ENCODE measurements at places on chromosomes 7 and 10.
A peak's percentile ranks its signal among the peaks of the same experiment; 100 is the strongest.

DNA sequence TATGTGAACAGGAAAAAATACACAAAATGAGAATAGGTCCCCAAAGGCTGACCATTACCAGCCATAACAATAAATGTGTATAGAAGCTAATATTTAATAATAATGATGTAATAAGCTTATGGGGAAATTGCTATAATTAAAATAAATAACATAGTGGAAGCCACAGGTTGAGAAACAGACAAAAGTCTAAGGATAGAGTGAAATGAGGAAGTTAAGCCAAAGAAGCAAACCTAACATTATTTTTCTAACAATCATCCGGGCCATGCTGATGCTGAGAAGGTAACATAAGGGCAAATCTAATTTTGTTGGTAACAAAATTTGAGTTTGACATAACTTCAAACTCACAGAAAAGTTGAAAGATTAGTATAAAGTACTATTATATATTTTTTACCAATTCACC, 115.9 kb downstream of the MICU1 start:
- DNase-seq, result no peak

DNA sequence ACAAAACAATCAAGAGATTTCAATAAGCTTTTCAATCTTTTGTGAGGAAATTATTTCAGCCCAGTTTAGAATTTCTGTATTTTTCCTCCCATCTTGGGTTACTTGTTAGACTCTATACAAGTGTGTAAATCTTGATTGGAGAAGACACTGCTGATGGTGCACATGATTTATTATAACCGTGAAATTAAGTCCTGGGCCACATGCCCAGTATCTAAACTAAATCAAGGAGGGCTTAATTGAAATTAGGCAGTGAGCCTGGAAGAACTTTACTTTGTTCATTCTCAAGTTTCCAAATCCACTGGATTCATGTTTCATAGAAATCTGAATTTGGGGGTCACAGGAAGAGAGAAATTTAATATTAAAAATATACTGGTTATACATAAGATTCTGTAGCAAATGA, 44.5 kb downstream of the CSTF2T start:
- DNase-seq, result no peak

DNA sequence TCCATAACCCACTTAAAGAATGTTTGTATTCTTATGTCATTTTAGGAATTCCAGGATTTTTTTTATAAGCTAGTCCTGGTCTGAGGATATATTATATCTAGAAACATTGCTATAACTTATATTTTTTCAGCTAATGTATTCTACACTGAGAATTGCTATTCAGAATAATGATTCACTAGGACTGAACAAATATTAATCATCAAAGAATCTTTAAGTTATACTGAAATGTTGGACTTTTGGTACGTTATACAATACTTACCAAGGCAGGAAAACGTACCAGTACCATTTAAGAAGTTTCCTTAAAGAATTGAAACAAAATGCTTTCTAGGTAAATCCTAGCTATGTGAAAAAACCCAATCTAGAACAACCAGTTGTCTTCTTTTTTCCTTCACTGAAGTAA, 18.4 kb downstream of the PTTG1IP2 start:
- DNase-seq, result no peak

- DNase-seq, result peak; percentile 47
Observed at GRCh38 chr10:94992811-94993210, 54.4 kb downstream of the CYP2C9 start.

DNA sequence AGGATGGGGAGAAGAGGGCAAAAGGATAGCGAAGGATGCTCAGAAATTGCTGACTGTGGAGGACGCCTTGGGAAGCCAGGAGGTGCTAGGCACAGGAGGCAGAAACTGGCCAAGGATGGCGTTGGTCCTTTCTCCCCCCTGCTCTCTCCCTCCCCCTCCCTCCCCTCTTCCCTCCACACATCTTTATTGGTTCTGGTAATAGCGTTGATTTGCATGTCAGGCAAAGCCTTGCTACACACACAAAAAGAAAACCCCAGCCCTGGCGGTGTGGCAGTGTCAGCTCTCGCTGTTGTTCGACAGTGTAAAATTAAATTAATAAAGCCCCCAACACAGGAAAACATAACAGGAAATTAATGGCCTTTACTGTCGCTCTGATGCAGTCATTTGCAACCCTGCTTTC, 47.2 kb downstream of the PAX2 start:
- DNase-seq, result no peak

DNA sequence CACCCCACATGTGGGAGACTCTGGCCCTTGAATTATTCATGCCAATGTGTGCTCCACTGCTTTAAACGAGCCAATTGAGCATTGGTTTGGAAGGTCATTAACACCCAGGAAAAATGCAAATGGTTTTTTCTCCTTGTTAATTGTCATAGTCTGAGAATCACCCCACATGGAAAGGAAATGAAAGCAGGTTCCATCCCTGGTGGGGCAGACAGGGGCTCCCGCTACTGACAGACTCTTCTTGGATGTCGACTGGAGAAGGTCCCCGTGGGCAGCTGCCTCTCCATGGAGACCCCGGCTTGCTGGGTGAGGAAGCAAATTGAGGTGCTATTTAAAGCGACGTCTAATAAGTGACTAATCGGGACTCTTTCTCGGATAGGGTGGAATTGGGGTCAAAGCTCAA, 32.0 kb upstream of the EN2 start:
- no peak for DNase-seq

- DNase-seq, result no peak
Observed at GRCh38 chr7:158362001-158362400, 225.6 kb downstream of the PTPRN2 start.

DNA sequence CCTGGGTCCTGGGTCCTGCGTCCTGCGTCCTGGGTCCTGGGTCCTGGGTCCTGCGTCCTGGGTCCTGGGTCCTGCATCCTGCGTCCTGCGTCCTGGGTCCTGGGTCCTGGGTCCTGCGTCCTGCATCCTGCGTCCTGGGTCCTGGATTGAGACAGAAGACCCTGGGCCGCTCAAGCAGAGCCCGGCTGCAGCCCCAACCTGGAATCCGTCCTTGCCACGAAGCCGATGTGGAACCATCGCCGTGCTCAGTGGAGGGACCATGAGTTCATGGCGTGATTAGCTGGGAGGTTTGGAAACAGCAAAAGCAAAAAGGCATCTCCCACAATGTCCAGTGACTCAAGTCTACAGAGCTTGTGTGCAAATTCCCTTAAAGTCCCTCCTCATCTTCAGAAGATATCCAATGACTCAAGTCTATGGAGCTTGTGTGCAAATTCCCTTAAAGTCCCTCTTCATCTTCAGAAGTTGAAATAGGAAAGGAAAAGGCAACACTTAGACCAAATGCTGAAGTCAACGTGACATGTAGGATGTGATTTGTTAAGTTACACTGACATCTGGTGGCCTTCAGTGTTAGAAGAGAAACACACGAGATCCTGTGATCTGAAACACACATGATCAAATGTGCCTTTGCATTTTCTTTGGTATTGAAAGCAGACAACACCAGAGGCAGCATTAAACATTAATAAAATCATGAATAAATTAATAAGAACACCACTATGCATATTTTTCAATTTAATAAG, 179.9 kb downstream of the PTPRN2 start:
- DNase-seq, result peak; percentile 69

GRCh38 chr10:132011024-132011423, 29.3 kb upstream of the BNIP3 start:
- DNase-seq, result no peak

DNA sequence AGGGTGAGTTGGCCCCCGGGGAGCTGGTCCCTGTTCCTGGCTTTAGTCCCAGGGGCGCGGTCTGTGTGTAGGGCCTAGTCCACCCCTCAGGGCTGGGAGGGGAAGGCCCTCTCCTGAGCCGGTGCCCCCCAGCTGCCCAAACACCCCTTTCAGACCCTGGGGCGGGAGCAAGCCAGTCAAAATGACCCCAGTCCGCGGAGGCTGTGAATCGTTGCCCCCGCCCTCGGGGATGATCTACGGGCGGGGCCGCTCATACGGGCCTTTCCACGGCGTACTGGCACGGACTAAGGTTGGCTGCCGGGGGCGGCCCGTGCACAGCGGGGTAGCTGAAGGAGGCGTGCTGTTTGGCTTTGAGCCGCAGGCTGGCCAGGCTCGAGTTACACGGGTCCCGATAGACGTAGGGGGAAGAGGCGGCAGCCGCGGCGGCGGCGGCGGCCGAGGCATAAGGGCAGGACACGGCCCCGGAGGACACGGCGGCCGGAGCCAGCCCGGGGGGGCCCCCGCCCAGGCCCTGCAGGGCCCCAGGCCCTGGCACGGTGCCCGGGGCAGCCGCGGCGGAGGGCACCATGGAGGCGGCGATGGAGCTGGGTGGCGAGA, 4.3 kb downstream of the ELOVL3 start:
- DNase-seq, result peak; percentile 69

DNA sequence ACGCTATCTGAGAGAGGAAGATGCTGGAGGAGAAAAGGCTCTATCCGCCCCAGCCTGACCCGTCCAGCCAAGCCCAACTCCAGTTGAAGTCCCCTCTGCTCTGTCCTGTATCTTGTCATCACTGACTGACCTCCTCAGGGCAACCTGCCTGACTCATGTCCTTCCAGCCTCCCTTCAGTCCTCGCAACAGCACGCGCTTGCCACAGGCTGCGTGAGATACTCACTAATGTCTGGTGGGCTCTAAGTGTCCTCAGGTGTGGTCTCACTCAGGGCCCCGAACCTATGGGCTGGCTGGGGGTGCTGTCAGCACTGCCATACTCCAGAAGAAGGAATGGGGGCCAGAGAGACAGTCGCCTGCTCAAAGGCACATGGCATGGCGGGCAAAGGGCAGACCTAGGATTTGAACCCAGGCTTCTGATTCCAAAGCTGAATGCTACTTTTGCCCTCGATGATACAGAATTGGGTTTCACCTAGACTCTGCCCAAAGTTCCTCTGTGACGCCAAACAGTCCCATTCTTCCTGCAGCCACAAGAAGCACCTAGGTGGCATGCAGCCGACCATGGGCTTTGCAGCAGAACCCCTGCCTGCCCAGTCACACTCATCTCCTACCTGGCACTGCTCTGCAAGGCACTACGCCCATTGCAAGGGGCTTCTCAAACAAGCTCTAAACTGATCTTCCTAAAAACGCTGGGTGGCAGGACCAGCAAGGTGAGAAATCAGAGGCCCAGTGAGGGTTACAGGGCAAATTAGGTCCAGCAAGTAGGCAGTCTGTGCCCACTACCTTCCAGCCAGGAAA, 8.5 kb downstream of the FAM53B start:
- no peak for DNase-seq

DNA sequence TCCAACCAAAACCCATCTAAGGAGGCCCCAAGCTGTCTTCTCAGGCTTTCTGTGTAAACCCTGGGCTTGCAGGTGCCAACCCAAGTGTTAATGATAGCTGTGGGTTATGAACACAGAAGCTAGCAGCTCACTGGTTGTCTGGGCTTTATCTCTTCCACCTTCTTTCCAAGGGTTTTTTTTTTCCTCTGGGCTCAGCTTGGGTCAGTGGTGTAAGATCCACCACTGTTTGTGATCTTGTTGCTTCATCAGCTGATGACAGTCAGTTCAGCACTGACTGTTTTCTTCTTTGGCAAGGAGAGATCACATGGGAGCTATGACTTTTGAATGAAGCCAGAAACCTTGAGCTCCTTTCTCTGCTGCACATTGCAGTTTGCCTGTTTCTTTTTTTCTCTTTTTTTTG, 4.6 kb downstream of the GTPBP4 start:
- no peak for DNase-seq

DNA sequence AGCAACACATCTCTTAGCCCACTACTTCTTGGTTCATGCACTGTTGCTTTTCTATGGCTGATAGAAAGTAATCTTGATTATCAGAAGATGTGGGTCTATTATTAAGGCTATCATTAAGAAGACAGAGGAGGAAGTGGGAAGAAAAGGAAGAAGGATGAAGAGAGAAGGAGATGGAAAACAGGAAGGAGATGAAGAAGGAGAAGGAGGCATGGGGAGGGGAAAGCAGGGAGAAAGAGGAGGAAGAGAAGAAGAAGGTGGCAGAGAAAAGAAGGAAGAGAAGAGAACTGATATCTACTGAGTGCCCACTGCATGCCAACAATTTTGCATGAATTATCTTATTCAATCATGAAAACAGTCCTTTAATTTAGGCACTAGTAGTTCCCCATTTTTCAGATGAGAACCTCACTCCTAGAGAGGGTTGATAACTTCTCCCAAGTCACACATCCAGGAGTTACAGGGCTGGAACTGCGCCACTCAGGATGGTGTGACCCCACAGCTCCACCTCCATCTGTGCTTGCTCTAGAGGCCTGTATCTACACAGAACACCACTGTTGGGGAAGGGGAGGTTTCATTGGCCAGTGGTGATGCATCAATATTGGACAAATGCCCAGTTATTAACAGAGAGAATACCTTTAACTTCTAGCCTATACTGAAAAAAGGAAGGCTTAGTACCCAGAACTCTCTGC, 147.4 kb downstream of the CXCL12 start:
- no peak for DNase-seq

DNA sequence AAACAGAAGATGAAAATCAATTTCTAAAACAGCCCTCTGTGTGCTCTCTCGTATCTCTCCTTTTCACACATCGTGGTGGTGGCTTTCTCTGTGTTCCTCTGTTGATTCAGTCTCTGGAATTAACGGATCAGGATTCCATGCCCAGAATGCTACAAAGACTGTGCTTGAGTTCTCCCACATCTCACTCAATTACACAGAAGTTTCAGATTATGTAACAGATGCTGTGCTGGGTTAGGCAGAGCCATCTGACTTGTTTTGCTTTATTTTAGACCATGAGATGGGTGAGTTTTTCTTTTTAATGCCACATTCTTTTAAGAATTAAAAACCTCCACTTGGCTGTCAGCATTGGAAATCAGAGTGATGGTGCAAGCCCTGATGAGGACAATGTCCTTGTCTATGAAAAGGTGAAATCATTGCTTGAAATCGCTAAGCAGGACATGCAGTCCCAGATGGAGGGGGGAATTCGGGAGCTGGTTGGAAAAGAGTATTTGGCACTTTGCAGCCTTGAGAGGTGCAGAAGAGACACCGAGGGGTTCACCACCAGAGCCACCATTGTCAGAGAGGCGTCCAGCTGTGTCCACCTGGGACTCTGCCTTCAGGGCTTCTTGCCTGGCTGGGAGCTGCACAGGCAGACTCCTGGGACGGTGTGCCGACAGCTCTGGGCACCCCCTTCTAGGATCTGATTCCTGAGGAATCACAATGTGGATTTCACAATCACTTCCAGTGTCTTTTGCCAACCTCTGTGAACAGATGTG, 80.4 kb downstream of the EGFR start:
- no peak for DNase-seq

DNA sequence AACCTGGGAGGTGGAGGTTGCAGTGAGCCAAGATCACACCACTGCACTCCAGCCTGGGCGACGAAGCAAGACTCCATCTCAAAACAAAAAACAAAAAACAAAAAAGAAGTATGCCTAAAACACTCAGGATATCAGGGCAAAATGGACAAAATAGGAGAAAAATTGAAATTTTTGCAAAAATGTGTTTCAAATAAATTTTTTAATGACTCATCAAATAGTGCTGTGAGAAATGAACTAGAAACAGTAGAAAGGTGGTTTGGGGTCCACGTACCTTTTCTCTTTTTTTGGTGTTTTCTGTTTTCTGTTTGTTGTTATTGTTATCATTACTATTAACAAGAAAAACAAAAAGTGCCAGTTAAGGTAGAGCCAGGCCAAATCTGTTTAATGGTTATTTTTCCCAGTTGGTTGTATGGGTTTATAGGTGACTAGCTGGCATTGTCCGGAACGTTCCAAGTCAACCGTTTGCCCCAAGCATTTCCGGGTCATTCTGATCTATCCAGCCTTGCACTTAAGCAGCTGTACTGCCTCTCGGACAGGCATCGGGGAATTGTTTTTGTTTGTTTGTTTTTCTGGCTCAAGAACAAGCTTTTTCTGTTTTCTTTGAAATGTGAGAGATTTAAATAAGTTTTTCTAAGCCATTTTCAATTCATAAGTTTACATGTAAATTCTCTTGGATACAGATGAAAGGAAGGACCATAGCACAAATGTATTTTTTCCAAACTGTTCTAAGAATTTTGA, 157.0 kb upstream of the NEBL start:
- no peak for DNase-seq

- DNase-seq, result no peak
Observed at GRCh38 chr7:36916116-36916515, 191.8 kb upstream of the AOAH start.
